Calu3 (cell line): ENCODE measurements at places on chromosomes 16 and 17. TPM values are rescaled to one million over a fixed set of nuclear protein-coding genes. Genes with fewer than 3 reads are reported as not detected.

Gene CPHXL2
- not detected in 2 replicates for total RNA-seq

Gene RCVRN
- not detected in 2 replicates for total RNA-seq

GRCh38 chr17:49298371-49298976, 63.6 kb downstream of the ZNF652 start:
- DNase-seq, result no peak

DNA sequence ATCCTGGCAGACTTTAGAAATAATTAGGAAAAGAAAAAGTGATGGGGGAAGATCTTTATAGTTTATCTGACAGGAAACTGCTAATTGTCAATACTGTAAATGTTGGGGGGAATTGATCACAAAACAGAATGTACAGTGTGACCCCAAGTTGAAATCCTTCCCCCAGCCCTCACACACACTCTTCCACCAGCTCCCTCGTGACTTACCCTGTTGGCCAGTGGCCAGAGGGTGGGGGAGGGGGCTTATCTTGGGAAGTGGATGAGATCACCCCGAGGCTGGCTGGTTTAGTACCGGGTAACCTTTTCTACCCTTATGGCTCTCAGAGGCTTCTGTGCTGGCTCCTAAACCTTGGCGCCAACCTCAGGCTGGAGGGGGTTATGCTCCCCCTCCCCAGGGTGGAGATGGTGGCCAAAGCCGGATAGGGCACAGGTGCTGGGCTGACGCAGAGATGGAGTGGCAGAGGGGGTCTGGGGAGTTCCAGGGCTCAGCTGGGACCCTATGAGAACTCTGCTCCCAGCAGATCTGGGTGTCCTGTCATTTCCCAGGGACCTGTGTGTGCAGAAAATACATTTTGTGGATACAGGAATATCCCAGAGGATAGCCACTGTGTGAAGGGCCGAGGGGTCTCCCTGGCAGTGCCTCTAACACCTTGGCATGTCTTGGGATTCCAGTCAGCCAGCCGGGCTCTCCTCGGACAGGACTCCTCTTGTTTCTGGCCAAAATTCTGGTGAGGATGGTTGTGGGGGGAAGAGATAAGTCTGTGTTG, 18.6 kb downstream of the CDH16 start:
- DNase-seq, result peak; percentile 87

GRCh38 chr17:31320791-31321190, 631 bp downstream of the EVI2A start:
- DNase-seq, result no peak

DNA sequence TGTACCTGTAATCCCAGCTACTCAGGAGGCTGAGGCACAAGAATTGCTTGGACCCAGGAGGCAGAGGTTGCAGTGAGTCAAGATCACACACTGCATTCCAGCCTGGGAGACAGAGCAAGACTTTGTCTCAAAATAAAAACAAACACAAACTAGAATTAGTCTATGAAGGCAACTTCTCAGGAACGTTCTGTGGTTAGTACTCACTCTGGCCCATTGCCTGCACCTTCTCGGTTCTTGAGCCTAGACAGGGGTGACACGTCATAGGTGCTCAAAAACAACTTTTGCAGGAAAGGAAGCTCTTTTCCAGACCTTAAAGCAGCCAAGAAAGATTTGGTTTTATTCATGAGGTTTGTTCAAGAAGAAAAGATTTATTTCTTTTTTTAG, 22.3 kb upstream of the CNOT1 start:
- DNase-seq, result no peak

DNA sequence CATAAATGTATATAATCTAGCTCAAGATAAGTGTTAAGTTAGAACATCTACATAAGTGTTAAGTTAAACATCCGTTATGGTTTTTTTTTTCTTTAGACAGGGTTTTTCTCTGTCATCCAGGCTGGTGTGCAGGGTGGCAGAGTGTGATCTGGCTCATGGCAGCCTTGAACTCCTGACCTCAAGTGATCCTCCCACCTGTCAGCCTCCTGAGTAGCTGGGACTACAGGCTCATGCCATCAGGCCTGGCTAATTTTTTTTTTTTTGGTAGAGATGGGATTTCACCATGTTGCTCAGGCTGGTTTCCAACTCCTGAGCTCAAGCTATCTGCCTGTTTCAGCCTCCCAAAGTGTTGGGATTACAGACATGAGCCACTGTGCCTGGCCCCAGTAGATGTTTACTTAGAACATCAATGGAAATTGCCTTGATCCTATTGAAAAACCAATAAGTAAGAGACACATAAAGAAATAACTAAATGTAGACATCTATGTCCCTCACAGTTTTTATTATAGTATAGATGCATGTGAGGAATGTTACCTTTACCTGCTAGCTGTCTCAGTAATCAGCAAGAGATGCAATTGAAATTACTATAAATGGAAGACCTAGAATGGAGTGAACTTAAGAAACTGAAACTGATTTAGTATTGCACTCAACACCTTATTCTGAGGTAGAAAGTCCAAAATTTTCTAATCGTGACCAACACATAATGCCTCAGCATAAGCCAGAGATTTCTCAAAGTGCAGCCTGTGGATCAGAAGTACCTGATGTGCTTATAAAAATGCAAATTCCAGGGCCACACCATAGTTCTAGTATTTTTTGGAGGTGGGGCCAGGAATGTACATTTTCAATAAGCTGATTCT, 5.5 kb upstream of the FAM20A start:
- no peak for DNase-seq

GRCh38 chr17:31609996-31610910, 218.8 kb downstream of the RAB11FIP4 start:
- DNase-seq, result no peak

DNA sequence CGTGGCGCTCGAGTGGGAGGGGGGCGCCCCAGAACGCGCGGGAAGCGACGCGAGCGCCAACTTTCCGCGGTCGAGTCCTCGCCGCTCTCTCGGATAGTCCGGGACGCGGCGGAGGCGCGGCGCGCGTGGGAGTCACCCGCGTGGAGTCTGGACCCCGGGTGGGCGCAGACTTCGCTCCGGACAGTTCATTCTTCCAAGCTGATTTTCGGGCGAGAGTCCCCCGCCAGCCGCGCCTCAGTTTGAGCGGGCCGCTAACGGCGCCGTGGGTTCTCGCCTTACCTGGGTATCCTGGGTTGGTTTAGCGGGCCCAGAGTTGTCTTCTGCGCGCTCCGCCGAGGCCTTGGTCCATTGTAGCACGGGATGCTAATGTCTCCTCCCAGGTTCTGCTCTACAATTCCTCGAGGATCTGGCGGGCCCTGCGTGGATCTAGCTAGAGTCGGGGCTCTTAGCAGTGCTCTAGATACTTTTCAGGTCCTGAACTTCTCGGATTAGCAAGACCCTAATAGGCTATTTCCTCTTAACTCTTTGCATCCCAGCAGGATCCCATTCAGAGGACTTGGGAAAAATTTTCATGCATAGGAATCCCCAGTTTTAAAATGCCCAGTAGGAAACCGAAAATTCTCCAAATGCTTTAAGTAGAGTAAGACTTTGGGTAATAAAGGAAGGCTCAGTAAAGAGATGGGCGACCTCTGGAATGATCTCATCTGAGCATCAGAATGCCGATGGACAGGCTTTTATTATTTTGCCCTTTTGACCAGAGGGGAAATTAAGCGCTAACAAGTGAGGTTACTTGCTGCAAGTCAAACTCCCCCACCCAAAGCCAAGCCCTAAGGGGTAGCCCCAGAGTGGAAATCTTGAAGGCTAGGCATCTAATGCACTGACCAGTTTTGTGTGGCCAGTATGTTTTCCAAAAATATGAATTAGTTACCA, 537 bp upstream of the GJC1 start:
- DNase-seq, result peak; percentile 59

DNA sequence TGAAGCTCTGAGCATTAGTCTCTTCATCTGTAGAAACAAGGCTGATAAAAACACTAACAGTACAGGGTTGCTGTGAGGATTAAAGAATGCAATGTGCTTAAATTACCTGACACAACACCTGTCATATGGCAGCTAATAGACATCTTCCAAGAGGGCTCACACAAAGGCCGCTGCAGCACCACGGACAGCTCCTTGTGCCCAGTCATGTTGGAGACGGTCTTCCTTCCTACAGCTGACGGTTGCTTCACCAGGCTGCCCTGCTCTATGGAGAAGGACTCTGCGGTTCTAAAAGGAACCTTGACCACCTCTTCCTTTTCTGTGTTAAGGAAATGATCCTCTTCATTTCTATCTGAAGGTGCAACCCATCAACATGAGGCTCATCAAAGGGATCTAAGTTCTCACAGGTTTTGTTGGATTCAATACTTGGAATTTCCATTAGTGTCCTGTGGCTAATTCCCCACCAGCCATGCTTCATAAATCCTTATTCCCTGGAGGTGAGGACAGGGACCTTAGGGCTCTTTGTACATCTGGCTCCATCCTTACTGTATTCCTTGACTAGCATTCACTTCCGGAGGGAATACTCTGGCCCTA, 138.9 kb upstream of the CES5A start:
- DNase-seq, result peak; percentile 51
